Amygdala (tissue), 56 donors: ENCODE measurements at places on chromosomes 1 and 21.

GRCh38 chr1:21848524-21849174 lies 36.6 kb downstream of the LDLRAD2 start:
- no peak for DNase-seq

GRCh38 chr1:212967801-212968200 lies 17.5 kb downstream of the VASH2 start:
- no peak for DNase-seq

DNA sequence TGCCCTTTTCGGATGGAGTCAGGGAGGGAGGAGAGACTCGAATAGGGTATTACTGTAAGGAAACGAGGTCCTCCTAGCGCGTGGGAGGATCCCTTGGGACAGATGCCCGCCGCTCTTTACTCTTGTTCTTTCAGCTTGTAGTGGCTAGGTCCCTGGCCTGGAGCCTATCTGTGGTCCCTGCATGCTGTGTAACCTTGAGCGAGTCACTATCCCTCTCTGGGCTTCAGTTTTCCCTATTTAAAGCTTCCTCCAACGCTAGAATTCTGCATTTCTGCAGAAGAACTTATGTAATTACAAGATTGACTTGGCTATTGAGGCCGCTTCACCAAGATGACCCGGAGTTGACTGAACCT lies 744 bp downstream of the MIER1 start:
- DNase-seq = no peak

GRCh38 chr21:42209801-42210479 lies 9.0 kb upstream of the ABCG1 start:
- DNase-seq = no peak

GRCh38 chr1:983798-984475 lies 2.0 kb upstream of the PERM1 start:
- DNase-seq = no peak

- DNase-seq = no peak
Observed at GRCh38 chr1:177023249-177023648, 141.3 kb downstream of the ASTN1 start.

- no peak for DNase-seq
Observed at GRCh38 chr1:182359645-182360044, 31.9 kb downstream of the GLUL start.

DNA sequence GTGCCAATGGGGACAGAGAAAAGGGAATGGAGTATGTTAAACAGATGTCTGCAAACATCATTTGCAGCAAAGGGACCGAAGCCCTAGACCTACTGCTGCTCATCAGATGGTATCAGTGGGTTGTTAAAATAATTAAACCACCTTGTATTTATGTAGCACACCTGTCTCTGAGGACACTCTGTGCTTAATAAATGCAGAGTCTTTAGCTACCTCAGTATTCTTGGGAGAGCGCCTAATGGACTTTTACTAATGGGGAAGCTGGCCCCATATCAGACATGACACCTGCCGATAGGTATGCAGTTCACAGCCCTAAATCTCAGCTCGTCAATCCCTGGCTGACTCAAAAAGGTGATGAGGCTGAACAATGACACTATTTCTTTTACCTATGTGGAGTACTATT lies 54.4 kb downstream of the SYT6 start:
- DNase-seq = no peak

GRCh38 chr1:118934706-118935105 lies 53.4 kb downstream of the TBX15 start:
- DNase-seq = no peak

GRCh38 chr1:80462006-80462405 lies 1338.7 kb upstream of the ADGRL2 start:
- DNase-seq = no peak

DNA sequence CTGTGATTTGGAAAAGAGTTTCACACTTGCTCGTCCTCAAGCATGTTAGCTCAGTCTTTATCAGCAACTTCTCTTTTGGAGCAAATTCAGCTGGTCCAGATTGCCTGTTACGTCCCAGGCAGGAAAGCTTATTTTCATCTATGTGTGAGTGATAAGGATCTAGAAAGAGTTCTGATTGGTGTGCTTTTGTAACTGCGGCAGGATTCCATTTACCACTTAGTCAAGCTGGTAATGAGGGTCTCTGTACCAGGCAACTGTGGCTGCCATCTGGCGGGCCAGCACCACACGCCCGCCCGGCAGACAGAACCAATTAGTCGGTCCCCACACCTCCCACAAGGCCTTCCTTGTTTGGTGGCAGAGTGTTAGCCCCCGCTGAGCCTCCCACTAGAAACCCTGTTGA lies 21.0 kb downstream of the C1orf87 start:
- no peak for DNase-seq
